GM12891 (cell line): ENCODE measurements at places on chromosomes 13 and 19.
A peak's percentile ranks its signal among the peaks of the same experiment; 100 is the strongest.

GRCh38 chr19:19049406-19049805 lies 14.4 kb upstream of the SLC25A42 start:
- DNase-seq: no peak

- DNase-seq: no peak
Measured at GRCh38 chr19:19487950-19488874, 27.1 kb downstream of the TSSK6 start.

GRCh38 chr19:9354651-9355050 lies 8.2 kb upstream of the ZNF177 start:
- DNase-seq: no peak

GRCh38 chr19:55441319-55441691 lies 1.8 kb downstream of the SHISA7 start:
- DNase-seq: no peak

DNA sequence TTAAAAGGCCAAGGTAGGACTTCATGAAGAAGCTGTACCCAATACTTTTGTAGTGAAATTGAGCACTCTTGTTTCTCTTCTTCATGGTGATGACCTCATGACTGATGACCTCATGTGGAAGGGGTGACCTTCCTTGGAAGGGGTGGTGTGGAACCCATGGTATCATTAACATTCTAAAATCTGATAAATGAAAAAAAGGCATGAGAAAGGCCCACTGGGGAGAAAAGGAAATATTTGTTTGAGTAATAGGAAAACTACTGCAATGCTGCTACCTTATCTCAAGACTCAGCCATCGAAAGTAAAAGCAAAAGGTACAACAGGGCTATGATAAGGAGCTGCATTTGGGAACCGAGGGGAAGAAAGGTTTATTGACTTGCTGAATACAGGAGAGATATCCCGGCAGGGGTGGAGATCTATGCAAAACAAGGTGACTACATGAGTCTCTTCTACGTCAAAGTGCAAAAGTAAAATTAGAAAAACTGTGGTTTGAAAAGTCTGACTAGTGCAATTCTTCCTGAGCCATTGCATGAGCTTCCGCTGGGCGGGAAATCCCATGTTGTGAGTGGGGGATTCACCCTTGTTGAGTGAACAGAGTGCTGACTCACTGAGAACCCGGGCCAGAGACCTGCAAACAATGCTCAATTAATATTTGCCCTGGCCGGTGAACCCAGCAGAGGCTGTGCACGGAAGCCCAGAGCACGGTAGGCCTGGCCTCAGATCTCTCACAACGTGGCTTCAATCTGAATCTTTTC lies 138.9 kb upstream of the RFC3 start:
- peak; percentile 57 for DNase-seq

GRCh38 chr19:52028780-52029123 lies 573 bp upstream of the ZNF614 start:
- no peak for DNase-seq

GRCh38 chr13:45416516-45417128 lies 1.6 kb downstream of the SLC25A30 start:
- DNase-seq: no peak

- DNase-seq: no peak
Measured at GRCh38 chr13:93529961-93530360, 303.4 kb downstream of the GPC6 start.

- no peak for DNase-seq
Measured at GRCh38 chr19:45938733-45939319, 24.2 kb upstream of the NANOS2 start.

DNA sequence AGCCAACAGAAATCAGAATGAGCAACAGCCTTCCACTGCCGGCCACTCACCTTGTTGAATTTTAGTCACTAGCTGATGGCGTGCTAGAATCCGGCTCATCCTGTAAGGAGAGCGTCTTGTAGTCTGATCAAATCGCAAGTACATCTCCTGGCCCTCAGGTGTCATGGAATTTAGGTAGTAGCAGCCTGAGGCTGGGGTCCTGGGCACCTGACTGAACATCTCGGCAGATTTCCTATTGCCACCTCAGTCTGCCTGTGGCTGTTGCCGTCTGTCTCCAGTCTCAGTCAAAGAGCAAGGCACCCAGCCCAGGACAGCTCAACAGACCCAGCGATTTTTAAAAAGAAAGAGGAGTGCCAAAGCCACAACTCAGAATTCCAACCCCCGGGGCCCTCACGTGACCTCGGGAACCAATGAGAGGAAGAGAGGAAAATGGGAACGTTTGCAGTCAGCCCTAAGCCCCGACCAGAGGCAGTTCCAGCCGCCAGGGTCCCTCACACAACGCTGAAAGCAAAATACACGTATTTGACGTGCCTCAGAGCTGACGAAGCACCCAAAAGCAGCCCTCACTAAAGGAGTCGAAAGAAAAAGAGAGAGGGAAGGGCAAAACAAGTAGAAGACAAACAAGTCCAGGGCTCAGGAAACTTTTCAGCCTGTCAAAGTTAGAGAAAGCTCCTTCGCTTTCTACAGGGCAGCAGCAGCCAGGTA lies at the start of gene STARD13:
STARD13 (minus strand) TSS at position 336 of the 705 bp plus-strand sequence; CDS start at position 219, 117 bp downstream.
- peak; percentile 22 for DNase-seq

DNA sequence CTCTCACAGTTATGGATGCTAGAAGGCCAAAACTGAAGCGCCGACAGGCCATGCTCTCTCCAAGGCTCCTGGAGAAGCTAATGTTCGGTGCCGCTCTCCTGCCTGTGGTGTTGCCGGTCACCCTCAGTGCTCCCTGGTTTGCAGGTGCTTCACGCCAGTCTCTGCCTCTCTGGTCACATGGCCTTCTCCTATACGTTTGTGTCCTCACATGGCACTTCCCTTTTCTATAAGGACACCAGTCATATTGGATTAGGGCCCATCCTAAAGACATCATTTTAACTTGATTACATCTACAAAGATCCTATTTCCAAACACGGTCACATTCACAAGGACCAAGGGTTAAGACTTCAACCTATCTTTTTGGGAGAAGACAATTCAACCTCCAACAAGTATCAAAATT lies 671.3 kb upstream of the ARGLU1 start:
- no peak for DNase-seq

- DNase-seq: no peak
Measured at GRCh38 chr13:111225810-111226546, 94.5 kb upstream of the TEX29 start.

- DNase-seq: no peak
Measured at GRCh38 chr13:68550330-68550729, 1320.2 kb upstream of the PCDH9 start.

DNA sequence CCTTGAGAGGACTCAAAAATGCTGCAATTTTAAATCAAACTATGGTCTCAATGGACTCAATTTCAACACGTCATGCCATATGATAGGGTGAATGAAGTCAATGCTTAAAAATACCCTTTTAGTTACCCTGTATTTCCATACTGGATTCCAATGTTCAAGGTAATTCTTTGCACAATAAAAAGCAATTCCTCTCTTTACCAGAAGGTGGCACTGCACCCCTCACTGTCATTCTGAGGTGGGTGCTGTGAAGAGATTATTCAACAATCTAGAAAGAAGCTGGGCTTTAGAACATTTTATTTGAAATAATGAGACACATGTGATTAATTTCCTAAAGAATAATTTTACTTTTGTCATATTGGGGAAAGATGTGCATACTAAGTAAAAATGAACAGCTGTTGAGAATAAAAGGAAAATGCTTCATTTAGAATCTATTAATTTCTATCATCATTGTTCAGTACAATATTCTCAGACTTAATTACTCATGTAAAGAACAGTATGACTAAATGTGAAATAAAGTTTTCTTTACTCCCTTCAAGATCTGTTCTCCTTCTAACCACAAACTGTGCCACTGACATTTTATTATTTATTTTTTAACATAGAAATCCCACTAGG lies 789.1 kb downstream of the GPC5 start:
- DNase-seq: peak; percentile 15

- no peak for DNase-seq
Measured at GRCh38 chr13:100597253-100597652, 8.7 kb upstream of the GGACT start.

DNA sequence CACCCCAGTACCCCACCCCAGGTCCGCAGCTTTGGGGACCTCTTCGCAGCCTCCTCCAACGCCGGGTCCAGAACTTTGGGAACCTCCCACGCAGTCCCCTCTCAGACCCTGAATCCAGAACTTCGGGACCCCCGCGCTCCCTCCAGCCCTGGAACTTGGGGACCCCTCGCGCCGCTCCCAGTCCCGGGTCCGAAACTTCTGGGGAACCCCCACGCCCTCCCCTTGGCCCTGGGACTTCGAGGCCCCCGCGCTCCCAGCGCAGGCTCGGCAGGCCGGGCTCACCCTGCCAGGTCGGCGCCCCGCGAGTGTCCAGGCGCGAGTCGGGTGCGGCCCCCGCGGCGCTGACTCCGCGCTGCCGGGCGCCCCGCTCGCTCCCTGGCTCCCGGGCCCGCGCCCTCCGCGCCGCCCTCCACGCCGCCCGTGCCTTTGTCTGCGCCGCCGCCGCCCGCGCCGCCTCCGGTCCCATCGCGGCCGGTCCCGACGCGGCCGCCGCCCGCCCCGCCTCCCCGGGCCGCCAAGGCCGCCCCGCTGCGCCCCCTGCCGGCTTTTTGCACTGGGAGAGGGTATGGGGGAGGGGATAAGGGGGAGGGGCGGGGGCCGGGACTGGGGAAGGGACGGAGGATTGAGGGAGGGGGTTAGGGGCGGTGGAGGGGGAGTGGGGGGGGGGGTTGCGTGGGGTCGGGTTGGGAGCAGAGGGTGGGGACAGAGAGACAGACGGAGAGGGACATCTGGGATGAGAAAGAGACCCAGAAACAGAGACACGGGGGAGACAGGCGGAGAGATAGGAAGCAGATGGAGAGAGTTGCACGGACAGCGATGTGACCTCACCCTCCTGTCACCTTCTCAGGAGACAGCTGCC lies at the start of gene HOMER3:
HOMER3 (minus strand) TSS at position 449 of the 859 bp plus-strand sequence. CDS start 2,235 bp downstream, outside the sequence.
- peak; percentile 90 for DNase-seq

DNA sequence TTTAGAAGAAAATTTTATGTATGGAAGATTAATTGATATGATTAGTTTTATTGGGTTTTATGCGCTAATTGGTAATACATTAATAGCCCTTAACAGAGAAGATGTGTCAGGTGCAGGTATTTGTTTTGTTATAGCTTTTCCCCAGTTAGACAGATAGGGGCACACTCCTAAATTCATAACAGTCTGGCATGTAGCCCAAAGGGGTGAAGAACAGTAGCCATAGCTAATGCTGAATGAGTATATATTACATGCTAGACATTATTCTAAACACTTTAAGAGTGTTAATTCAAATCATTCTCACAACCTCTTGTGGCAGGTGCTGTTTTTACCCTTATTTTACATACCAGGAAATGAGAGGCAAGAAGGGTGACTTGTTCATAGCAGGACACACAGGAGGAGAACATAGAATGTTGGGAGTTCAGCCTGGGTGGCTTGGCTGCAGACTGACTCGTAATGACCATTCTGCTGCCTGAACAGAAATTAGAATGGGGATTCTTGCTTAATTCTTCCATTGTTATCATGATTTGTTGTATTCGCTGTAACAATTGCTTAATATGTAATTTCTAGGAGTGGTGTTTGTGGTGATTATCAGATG lies 20.1 kb downstream of the PCCA start:
- DNase-seq: no peak

- no peak for DNase-seq
Measured at GRCh38 chr13:20713014-20713376, 9.5 kb downstream of the IL17D start.

DNA sequence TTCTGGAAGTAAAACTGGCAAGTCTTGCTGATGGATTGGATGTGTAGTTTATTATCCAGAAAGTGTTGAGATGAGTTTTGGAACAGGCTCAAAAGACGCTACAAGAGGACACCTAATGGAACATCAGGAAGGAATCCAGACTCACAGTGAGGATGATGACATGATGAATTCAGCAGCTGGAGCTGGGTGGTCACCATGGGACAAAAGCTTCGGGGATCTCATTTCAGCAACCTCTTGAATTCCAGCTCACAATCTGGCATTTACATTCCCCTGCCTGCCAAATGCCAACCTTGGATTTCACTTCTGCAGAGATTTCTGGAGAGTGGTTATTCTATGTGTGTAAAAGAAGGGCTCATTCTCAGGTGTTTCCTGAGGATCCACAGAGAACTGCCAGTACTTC lies 288.0 kb upstream of the TMTC4 start:
- no peak for DNase-seq

- no peak for DNase-seq
Measured at GRCh38 chr13:111370147-111370546, 49.7 kb downstream of the TEX29 start.
